ENCODE measurements at places on chromosomes 11 and 22. TPM values are rescaled to one million over a fixed set of nuclear protein-coding genes. Genes with fewer than 3 reads are reported as not detected.

Gene RNASEH2C
- 81.6 TPM for total RNA-seq

Gene TRIM48
- total RNA-seq = not detected

Gene OR51M1
- not detected for total RNA-seq

Gene C22orf15
- total RNA-seq = 1.0 TPM

- H3K27me3 ChIP-seq = no peaks in the 10 kb centered on the region
- H3K4me3 ChIP-seq = no peak overlapping the region
Measured at GRCh38 chr11:87897071-87897470, 278.2 kb downstream of the RAB38 start.

GRCh38 chr11:27672836-27673464 lies 27.3 kb downstream of the BDNF start:
- no peaks in the 10 kb centered on the region for H3K36me3 ChIP-seq
- no peak overlapping the region for H3K4me3 ChIP-seq
- H3K27me3 ChIP-seq = no peaks in the 10 kb centered on the region
- DNase-seq = no peak
- no peak overlapping the region for H3K27ac ChIP-seq
- no peaks in the 10 kb centered on the region for H3K4me1 ChIP-seq

DNA sequence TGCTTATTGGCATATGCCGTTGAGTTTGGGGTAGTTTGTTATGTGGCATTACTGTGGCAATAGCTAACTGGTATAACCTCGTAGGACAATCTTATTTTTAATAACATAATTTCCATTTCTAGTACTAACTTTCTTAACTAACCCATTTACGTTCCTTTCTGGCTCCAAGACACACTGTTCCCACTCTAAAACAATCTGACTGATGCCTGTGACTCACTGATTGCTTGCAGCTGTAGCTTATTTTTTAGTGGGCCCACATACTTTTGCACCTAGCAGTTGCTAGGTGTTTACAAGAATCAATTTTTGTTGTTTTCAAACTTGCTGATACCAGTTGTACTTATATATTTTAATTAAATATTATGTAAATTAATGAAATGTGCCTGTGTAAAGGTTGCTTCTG lies 52.2 kb downstream of the FAT3 start:
- H3K4me1 ChIP-seq = no peaks in the 10 kb centered on the region
- no peak for DNase-seq
- no peak overlapping the region for H3K4me3 ChIP-seq

- DNase-seq = no peak
- H3K27ac ChIP-seq = no peak overlapping the region
- H3K36me3 ChIP-seq = no peaks in the 10 kb centered on the region
- no peaks in the 10 kb centered on the region for H3K4me1 ChIP-seq
Measured at GRCh38 chr22:30867746-30868662, 100.6 kb downstream of the MORC2 start.

GRCh38 chr11:56841210-56841810 lies 92.8 kb upstream of the OR9G4 start:
- no peaks in the 10 kb centered on the region for H3K27me3 ChIP-seq
- H3K36me3 ChIP-seq = no peaks in the 10 kb centered on the region
- DNase-seq = peak; percentile 9
- H3K27ac ChIP-seq = no peak overlapping the region

DNA sequence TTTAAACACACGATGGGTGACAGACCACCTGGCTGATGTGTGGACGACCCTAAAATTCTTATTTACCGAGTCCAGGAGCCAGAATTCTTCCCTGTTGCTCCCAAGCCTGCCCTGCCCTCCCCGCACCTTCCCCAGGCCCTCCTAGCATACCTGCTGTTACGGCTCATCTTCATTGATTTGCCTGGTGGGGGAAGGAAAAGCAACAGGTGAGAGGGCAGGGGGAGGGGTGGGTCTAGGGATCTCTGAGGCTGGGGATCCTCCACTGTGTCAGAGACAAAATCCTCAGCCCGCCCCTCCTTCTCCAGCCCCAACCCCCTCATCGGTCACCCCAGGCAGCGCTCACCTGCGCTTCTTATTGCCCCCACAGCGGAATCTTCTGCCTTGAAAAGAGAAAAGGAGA lies 4.0 kb downstream of the FXYD2 start:
- no peak overlapping the region for H3K27ac ChIP-seq
- no peak for DNase-seq
- H3K27me3 ChIP-seq = peaks cover 39% of the 10 kb centered on the region
- H3K4me1 ChIP-seq = peaks cover 42% of the 10 kb centered on the region
- no peak overlapping the region for H3K4me3 ChIP-seq

DNA sequence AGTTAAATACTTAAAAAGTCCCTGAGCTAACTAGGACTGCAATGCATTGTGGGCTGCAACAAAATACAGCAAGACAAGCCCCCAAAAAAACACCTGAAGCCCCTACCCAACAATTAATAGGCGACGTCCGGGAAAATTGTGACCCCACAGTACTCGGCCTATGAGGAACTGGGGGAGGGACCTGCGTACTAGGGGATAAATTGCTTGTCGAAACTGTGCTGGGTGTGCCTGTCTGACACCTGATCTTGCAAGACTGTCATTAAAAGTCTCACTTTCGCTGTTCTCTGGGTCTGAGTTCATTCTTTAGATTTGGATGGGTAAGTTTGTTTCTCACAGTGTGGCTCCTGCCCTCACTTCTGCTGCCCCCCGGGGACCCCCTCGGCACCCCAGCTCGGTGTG lies 15.2 kb downstream of the TANGO2 start:
- H3K27me3 ChIP-seq = no peaks in the 10 kb centered on the region
- H3K27ac ChIP-seq = no peak overlapping the region
- peaks cover 58% of the 10 kb centered on the region for H3K4me1 ChIP-seq
- no peak for DNase-seq
- no peak overlapping the region for H3K4me3 ChIP-seq

DNA sequence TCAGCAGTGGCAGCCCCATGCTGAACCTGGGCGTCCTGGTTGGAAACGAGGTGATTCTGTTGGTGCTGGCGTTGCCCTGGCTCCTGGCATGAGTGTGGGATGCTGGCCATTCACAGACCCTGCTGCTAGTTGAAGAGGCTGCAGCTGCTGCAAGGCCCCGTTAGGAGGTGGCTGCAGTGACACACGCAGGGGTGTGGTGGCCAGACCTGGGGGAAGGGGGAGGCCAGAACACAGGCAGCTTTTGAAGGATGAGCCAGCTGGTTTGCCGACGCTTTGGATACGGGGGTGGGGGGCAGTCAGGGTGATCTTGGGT lies 77.2 kb downstream of the MORC2 start:
- H3K27ac ChIP-seq = no peak overlapping the region
- H3K4me3 ChIP-seq = no peak overlapping the region
- no peaks in the 10 kb centered on the region for H3K4me1 ChIP-seq
- no peaks in the 10 kb centered on the region for H3K36me3 ChIP-seq

DNA sequence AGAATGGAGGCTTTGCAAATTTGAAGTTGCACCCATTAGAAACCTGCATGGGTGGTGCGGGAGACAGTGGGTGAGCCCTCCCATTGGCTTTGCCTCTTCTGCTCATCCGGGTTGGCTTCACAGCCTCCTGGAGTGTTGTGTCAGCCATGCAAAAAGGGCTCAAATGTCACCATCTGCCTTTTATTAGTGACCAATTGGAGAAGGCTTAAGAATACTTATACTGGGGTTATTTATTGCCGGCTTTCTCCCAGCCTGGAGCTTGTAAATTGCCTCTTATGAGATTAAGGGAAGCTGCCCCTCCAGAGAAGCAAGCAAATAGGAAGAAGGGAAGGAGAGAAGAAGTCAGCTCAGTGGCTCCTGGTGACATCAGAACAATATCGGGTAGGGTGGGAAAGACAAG lies 182.6 kb downstream of the ST3GAL4 start:
- H3K27me3 ChIP-seq = no peaks in the 10 kb centered on the region
- H3K36me3 ChIP-seq = no peaks in the 10 kb centered on the region
- DNase-seq = no peak

DNA sequence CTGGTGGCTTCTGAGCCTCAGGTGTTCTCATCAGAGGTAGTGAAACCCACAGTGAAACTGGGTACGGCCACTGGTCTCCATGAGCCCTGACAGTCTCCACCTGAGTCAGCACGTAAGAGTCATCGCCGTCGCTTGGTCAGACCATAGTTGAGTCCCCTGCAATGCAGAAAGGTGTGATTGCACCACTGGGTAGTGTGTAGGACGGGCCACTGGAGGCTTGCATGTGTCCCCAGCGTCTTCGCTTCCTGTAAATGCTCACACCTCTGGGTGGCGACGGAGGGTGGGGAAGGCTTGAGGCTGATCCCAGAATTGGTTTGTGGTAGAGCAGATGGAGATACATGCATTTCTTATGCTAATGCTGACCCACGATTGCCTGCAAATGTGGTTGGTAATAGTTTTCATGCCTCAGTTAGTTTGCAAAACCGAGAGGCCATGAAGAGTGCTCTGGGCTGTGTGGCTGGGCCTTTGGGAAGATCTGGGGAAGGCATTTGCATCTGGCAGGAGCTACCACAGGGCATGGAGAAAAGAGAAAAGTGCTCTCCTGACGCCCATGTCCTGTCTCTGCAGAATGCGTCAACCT lies 26.5 kb downstream of the CTTN start:
- no peak overlapping the region for H3K27ac ChIP-seq
- H3K4me3 ChIP-seq = no peak overlapping the region
- no peak for DNase-seq
- H3K27me3 ChIP-seq = no peaks in the 10 kb centered on the region

DNA sequence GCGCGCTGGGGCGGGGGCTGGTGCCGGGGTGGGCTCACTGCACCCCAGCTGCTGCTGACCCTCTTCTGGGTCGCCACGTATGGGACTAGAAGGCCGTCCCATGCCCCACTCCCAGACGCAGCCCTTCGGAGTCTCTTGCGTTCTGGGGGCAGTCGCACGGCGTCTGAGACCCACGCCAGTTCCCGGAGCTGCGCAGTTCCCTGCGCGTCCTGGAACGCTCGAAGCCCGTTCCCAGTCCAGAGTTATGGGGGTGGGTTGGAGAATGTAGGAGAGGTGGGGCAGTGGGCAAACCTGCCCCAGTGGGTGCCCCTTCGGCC lies 375 bp downstream of the LAYN start:
- H3K27me3 ChIP-seq = peaks cover 52% of the 10 kb centered on the region
- H3K36me3 ChIP-seq = no peaks in the 10 kb centered on the region
- H3K4me3 ChIP-seq = peak overlapping the region; percentile 32

DNA sequence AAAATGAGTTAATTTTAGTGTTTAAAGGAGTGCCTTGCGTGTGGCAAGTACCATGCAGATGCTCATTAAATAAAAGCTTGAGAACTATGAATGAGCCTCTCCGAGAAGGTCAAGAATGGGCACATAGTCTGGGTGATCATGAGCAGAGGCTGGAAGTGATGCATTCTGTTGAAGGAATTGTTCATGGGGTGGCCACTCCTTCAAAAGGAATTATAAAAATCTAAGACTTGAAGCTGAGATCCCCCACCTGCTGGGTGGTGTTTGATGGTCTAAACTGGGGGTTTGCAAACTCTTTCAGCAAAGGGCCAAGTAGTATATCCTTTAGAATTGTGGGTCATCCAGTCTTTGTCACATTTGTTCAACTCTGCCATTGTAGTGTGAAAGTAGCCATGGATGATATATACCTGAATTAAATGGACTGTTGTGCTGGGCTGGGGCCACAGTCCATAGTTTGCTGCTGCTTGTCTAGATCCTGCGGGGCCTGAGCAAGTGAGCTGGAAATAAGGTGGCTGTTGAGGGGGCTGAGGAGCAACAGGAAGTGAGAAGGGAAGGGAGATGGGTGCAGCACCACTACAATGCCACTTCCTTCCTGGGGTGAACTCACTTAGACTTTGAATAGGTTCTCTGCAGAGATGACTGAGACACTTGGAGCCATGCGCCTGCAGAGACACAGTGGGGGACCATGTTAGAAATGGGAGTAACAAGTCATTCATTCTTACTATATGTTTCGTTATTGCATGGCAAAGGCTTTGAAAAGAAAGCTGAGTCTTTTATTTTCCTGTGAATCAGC lies 179.0 kb downstream of the SNX19 start:
- no peaks in the 10 kb centered on the region for H3K4me1 ChIP-seq
- H3K27me3 ChIP-seq = no peaks in the 10 kb centered on the region
- no peaks in the 10 kb centered on the region for H3K36me3 ChIP-seq
- H3K27ac ChIP-seq = no peak overlapping the region
- no peak overlapping the region for H3K4me3 ChIP-seq

DNA sequence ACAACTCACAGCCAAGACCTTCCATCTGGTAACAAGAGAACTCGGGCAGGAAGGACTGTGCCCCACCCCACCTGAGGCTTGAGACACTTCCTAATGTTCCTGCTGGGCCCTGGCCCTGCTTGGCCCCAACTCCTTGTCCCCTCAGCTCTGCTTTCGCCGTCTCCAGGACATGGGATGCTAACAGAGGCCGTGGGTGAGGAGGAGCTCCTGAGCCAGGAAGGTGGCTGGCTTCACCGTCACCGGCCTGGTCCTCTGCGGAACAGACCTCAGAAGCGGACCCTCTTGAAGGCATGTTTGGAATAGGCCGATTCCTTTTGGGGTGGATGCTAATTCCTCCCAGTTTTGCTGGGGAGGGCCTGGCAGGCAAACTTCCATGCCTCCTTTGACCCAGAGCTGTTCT lies 154.3 kb downstream of the CACNA1I start:
- no peak overlapping the region for H3K27ac ChIP-seq
- H3K4me3 ChIP-seq = no peak overlapping the region
- DNase-seq = no peak
- no peaks in the 10 kb centered on the region for H3K4me1 ChIP-seq
- H3K36me3 ChIP-seq = no peaks in the 10 kb centered on the region

- H3K27ac ChIP-seq = no peak overlapping the region
- peak; percentile 3 for DNase-seq
- no peak overlapping the region for H3K4me3 ChIP-seq
- H3K27me3 ChIP-seq = no peaks in the 10 kb centered on the region
- H3K4me1 ChIP-seq = no peaks in the 10 kb centered on the region
Measured at GRCh38 chr22:34414467-34415440, 494.5 kb upstream of the LARGE1 start.

GRCh38 chr11:93984196-93984567 lies 37.0 kb upstream of the HEPHL1 start:
- H3K27ac ChIP-seq = no peak overlapping the region
- no peaks in the 10 kb centered on the region for H3K4me1 ChIP-seq
- H3K36me3 ChIP-seq = no peaks in the 10 kb centered on the region

GRCh38 chr11:63682066-63683021 lies 1.0 kb downstream of the RTN3 start:
- no peak for DNase-seq
- H3K27ac ChIP-seq = peak overlapping the region; percentile 84
- H3K36me3 ChIP-seq = no peaks in the 10 kb centered on the region
- peak overlapping the region; percentile 90 for H3K4me3 ChIP-seq
- H3K27me3 ChIP-seq = no peaks in the 10 kb centered on the region

DNA sequence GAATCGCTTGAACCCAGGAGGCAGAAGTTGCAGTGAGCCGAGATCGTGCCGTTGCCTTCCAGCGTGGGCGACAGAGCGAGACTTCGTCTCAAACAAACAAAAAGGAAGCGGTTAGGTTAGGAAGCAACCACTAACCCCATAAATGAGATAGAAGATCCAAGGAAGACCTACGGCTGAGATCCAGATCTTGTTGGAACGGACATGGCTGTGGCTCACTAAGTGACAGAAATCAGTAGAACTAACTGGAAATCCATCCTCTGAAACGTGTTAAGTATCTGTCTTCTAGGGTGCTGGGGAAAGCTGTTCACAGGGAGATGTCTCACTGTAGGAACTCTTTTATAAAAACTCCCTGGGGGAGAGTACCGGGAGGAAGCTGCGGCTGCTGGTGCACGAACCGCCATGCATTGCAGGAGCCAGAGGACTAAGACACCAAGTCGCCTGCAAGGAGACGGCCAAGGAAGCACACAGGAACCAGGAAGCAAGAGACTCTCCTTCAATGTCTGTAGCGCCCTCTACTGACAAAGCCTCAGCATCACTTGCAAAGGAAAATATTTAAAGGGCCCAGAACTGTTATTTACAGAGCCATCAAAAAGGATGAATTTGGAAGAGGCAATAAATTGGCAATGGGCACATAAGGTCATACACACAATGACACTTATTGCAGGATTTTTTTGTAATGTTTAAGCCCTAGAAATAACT lies 16.9 kb upstream of the SPTY2D1 start:
- DNase-seq = peak; percentile 32
- no peak overlapping the region for H3K27ac ChIP-seq
- H3K27me3 ChIP-seq = no peaks in the 10 kb centered on the region
- no peak overlapping the region for H3K4me3 ChIP-seq
